ENCODE measurements at places on chromosomes 1 and 21.

DNA sequence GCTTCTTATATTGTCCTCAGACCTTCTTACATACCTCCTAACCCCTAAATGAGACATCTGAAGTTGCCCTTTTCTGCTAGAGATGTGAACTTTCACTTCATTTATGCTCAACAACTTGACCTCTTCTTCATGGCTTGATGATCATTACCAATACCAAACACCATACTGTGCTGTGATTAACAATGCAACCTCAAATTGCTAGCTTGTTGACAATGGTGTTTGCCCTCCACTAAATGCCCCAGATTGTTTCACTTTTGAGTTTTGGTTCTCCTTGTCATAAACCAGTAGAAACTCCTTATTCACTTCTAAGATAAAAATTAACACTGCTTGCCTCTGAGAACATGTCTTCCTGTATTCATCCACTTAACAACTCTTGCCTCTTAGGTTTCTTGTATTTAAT lies 5.6 kb downstream of the JAK1 start:
- DNase-seq = no peak

DNA sequence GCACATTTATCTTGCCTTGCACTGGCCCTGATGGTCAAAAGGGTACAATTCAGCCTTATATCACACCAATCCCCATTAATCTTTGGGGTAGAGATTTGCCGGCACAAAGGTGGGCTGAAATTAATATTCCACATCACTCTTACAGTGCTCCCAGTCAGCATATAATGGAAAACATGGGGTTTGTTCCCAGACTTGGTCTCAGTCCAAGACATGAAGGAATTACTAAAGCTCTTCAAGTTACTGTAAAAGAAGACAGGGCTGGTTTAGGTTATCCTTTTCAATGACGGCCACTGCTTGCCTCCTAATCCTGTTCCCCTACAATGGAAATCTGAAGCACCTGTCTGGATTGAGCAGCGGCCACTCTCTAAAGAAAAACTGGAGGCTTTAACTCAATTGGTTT lies 160.7 kb downstream of the IER5 start:
- DNase-seq = no peak

DNA sequence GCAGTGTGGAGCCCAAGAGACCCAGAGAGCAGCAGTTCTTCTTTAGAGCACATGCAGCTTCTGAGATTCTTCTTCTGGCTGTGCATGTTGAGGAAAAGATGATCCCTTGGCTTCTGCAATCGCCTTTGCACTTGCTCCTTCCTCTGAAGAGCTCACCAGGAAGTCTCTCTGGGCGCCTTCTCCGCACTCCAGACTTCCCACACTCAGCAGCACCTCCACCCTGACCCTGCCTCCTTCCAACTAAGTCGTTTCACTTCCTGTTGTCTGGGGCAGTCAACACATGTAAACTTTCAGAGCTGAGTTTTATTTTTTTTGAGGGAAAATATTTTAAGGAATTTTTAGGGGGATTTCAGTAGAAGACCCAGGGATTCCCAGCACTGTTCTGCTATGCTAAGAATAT lies 73.4 kb upstream of the F3 start:
- no peak for DNase-seq

DNA sequence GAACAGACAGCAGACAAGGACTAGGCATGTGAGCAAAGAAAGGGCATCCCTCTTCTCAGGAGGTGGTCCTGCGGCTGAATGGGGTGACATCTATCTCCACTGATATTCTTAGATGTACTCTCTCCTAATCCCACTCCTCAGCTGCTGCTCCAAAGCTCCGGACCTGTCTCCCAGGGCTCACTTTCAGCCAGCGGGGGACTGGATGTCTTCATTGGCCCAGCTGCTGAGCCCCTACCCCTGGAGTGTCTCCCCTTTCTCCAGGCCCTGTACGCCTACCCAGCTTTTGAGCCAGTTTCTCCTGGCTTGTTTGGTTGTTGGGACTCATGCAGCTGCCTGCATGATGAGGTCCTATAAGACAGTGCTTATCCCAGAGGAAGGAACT lies 28.8 kb upstream of the CSF1 start:
- no peak for DNase-seq

DNA sequence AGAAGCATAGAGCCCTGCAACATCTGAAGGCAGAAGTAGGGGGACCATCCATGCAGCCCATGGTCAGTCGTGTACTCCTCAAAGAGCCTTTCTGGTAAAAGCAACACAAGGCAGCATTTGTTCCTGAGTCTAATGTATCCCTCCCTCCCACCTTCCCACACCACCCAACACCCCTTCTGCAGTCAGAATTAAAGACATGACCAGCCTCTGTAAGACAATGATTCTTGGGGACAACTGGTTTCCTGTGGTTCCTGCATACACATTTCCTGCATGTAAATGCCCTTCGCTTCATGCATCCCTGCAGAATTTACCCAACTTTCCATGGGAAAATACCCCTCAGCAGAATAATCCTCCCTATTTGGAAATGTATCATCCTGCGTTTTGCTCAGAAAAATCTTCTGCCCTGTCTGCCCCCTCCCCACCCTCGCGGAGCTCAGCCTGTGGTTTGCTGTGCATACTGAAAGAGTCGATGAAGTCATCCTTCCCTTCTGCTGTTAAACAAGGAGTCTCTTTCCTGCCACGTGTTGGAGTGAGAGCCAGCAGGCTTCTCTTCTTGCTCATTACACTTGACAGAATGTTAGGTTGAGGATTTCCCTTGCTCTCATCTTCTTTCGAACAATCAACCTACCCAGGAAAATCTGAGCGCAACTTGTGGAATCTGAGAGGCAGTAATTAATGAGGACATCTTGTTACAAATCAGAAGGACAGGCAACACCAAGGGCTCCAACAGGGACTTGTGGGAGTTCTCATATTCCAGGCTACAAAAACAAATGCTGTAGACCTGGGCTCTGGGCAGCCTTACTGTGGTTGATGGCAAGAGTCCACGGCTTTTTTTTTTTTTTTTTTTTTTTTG lies 4.7 kb downstream of the TNN start:
- peak; percentile 44 for DNase-seq

GRCh38 chr1:228108742-228109072 lies 392 bp downstream of the MRPL55 start:
- DNase-seq = no peak

GRCh38 chr1:13816016-13816760 lies 116.2 kb downstream of the PRDM2 start:
- no peak for DNase-seq

- DNase-seq = no peak
Measured at GRCh38 chr1:211334986-211335385, 8.4 kb downstream of the TRAF5 start.

- DNase-seq = peak; percentile 95
Measured at GRCh38 chr1:204128964-204129896, 22.6 kb downstream of the ETNK2 start.

GRCh38 chr1:72324451-72324850 lies 42.1 kb upstream of the NEGR1 start:
- no peak for DNase-seq

- no peak for DNase-seq
Measured at GRCh38 chr1:106225403-106225802, 831.1 kb upstream of the PRMT6 start.

- DNase-seq = no peak
Measured at GRCh38 chr21:35025206-35026152, 23.6 kb downstream of the RUNX1 start.

- DNase-seq = no peak
Measured at GRCh38 chr21:34971656-34972055, 77.4 kb downstream of the RUNX1 start.

GRCh38 chr1:38523568-38523939 lies 336.0 kb downstream of the RRAGC start:
- no peak for DNase-seq

- DNase-seq = no peak
Measured at GRCh38 chr1:7378346-7379130, 392.6 kb upstream of the VAMP3 start.

DNA sequence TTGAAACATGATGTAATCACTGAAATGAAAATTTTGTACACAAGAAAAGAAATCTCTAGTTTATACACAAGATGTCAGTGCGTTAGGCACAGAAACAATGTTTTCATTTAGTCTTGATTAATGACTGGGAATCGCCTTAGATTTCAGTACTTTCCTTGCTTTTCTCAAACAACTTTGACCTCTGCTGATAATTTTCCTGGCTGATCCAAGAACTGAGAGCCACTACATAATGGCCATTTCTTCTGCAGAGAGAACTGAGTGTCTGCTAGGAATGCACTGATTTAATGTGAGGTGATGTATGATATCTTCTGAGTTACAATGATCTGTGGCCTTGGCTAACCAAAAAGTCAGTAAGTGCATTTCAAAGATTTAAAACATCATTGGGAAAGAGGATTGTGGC lies 308.1 kb downstream of the CTH start:
- no peak for DNase-seq

DNA sequence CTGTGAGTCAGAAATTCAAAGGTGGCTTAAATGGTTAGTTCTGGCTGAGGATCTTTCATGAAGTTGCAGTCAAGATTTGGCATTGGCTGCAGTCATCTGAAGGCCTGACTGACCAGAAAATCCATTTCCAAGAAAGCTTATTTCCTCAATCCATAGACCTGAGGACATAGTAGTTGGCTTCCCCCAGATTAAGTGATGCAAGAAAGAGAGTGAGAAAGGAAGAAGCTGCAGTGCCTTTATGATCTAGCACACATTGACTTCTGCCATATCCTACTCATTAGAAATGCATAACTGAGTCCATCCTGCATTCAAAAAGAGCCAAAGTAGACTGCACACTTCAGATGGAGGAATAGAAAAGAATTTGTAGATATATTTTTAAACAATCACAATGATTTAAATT lies 222.6 kb downstream of the COL24A1 start:
- no peak for DNase-seq

DNA sequence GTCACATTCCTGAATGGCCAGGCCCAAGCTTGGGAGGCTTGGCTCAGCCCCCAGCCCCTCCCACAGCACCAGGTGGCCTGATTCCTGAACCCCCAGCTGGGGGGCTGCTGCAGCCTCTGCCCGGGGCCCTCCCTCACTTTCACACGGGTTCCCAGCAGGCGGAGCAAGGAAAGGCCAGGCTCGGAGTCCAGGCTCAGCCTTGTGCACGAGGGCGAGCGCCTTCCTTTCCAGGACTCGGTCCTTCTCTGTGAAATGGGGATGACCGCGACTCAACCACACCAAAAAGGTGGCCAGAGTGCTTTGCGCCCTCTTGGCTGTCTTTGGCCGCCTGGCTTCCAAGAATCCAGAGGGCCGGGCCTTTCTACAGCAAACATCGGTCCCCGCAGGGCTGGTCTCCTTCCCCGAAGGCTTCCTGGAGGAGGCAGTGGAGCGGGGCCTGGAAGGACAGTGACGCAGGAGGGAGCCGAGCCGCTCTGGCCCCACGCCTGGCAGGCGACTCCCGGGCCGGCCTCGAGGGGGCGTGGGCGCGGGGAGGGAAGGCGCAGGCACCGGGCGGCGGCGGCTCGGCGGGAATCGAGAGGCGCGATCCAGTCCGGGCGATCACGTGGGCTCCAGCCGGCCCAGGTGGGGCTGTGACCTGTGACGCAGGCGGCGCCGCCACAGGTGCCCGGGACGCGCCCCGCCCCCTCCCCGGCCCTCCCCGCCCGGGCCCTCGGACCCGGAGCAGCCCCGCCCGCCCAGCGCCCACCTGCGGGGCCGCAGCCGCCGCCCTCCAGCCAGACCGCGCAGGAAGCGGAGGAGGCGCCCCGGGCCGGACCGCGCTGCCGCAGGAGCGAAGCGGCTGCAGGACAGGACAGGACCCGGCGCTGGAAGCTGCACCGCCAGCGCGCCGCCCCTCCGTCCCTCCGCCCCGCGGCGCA lies at the start of gene ARHGEF16:
TSS of gene ARHGEF16 (plus strand) at position 775 of the 920 bp plus-strand sequence. CDS start 8,420 bp downstream, outside the sequence.
- DNase-seq = peak; percentile 79

- peak; percentile 61 for DNase-seq
Measured at GRCh38 chr1:41513383-41513735, 28.9 kb upstream of the EDN2 start.

DNA sequence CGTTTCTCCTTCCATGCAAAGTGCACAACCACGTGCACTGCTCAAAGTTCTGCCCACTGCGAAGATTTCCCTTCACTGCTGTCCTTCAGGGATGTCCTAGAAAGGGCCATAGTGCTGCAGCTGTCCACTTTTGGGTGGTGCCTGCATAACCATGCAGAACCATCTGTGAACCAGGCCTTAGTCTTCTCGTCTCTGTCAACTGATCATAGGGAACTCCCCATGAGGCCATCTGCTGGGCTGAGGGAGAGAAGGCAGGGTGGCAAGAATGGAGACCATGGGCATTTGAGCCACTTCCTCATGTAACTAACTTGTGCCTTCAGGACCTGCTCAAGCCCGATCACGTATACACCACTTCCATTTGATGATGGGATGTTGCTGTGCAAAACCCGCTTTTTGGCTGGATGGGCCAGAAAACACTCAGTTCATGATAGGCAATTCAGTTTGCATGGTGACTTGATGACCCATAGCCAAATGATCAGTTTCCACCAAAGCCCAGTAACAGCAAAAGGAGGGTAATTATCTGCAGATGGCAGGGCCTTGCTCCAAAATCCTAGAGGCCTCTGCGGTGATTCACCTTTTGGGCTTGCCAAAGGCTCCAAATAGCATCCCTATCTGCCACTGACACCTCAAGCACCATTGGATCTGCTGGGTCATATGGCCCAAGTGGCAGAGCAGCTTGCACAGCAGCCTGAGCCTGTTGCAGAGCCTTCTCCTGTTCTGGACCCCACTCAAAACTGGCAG lies 9.5 kb downstream of the ST6GALNAC5 start:
- no peak for DNase-seq

- DNase-seq = no peak
Measured at GRCh38 chr1:53560581-53561502, 101.6 kb downstream of the DMRTB1 start.

GRCh38 chr1:220976390-220976789 lies 97.1 kb downstream of the HLX start:
- DNase-seq = no peak
